ENCODE measurements at places on chromosomes 2 and 18.

- no peak for DNase-seq
Observed at GRCh38 chr2:1730015-1730927, 14.0 kb downstream of the PXDN start.

DNA sequence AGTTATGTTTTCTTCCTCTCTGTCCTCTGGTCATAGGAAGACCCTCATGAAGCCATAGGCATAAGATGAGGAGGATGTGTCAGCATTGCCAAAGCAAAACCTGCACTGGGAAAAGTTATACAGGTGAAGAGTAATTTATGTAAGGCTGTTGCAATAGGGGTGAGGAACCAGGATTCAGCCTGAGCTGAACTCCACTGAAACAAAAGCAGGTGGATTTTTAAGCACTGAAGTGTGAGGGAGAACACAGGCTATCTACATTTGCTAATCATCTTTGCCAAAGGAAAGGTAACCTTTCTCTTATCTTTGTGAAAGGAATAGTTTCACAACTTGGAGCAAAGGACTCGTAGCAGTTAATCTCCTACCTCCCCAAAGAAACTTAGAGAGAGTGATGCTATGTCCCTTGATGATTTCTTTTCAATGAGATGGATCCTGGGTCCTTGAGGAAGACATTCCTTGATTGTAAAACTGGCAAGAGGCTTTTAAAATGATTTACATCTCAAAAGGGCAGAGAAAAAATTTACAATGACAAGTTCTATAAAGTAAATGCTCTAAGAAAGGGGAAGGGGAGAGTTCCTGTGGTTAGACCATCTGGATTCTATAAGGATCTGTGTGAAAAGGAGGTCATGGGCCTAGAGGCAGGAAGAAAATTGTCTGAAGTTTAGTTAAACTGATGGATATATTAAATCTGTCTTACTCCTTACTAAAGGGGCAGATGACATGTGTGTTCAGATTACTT, 385.4 kb upstream of the CDH7 start:
- no peak for DNase-seq

- peak; percentile 30 for DNase-seq
Observed at GRCh38 chr2:241064008-241064801, 37.9 kb downstream of the MTERF4 start.

GRCh38 chr2:163345795-163346573, 389.8 kb downstream of the FIGN start:
- DNase-seq, result no peak

- DNase-seq, result no peak
Observed at GRCh38 chr2:105188343-105188742, 53.2 kb upstream of the GPR45 start.

- DNase-seq, result no peak
Observed at GRCh38 chr2:45130736-45131135, 121.5 kb upstream of the SIX2 start.

DNA sequence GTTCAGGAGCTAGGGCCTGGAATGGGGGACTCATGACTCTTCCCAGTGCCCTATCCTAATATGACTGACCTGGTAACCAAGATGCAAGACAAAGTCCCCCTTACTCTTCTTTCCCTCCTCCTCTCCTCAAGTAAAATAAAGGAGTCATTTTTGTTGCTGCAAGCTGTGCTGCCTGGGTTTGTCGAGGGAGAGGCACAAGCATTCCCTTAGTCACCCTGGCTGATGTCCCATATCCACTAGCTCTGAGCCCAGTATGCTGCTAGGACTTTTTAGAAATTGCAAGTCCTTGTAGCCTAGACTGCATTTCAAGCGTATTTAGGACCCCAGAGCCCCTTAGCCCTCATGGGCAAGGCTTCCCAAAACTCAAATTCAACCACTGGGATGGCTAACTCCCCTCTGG, 338.5 kb upstream of the SETBP1 start:
- DNase-seq, result no peak

- DNase-seq, result no peak
Observed at GRCh38 chr2:27507293-27507692, 10.7 kb downstream of the GCKR start.

GRCh38 chr2:220504938-220505503, 877.6 kb downstream of the SLC4A3 start:
- no peak for DNase-seq

GRCh38 chr2:80019571-80020460, 284.7 kb downstream of the LRRTM1 start:
- DNase-seq, result no peak

DNA sequence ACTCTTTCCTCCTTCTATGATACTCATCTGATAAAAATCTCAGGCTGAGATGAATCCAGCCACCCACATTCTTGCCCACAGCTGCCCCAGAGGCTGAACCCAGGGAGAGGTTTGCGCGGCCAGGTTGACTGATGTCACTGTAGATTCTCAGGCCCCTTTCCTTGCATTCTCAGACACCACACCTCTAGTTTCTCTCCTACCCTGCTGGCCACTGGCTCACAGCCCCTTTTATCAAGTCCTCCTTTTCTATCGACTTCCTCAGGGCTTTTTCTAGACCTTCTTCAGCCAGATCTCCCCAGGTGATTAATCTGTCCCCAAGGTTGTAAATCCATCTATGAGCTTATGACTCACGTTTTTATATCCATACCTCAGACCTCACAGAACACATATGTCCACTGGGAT, 99.8 kb downstream of the TACR1 start:
- no peak for DNase-seq

- no peak for DNase-seq
Observed at GRCh38 chr18:58682429-58683069, 11.3 kb downstream of the MALT1 start.

- DNase-seq, result no peak
Observed at GRCh38 chr2:218002143-218002844, 501 bp downstream of the TNS1 start.

- DNase-seq, result no peak
Observed at GRCh38 chr2:197073701-197074433, 147.4 kb upstream of the PGAP1 start.

GRCh38 chr2:31003749-31004148, 134.5 kb downstream of the GALNT14 start:
- DNase-seq, result no peak

DNA sequence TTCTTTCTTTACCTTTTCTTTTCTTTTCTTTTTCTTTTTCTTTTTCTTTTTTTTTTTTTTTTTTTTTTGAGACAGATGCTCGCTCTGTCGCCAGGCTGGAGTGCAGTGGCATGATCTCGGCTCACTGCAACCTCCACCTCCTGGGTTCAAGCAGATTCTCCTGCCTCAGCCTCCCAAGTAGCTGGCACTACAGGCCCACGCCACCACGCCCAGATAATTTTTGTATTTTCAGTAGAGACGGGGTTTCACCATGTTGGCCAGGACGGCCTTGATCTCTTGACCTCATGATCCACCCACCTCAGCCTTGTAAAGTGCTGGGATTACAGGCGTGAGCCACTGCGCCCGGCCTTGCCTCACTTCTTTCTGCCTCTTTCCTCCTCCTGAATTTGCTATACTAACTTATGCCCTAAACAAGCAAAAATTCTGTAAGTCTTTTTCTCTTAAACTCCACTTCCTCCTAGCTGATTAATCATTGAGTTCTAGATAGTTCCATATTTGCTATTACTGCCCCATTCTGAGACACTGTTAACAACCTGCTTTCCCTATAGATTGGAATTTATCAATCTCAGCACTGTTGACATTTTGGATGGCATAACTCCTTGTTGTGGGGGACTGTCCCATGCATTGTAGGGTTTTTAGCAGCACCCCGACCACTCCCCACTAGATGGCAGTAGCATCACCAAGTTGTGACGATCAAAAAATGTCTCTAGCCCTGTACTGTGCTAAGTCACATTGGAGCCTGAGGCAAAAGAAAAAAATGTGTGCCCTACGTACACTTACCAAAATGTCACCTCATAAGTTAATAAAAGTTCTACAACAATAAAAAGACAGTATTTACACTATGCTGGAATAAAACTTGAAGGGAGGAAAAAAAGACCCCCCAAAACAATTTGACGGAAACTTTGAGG, 16.4 kb upstream of the THADA start:
- peak; percentile 71 for DNase-seq

DNA sequence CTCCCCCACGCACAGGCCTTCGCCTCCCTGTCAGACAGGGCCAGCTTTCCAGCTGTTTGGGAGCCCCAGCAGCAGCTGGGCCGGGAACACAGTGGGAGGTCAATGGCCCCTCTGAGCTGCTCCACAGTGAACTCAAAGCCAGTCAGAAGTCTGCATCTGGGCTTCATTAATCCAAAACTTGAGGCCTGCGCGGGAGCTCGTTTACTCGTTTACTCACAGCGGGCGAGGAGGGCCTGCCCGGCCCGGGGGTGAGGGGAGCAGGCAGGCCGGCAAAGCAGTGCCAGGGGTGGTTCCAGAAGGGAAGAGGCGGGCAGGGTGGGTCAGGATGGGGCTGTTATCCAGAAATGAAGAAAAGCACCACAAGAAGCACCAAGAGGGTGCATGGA, 36.8 kb upstream of the SEMA4C start:
- DNase-seq, result no peak

GRCh38 chr2:186976329-186976728, 127.4 kb upstream of the ZSWIM2 start:
- DNase-seq, result no peak

- no peak for DNase-seq
Observed at GRCh38 chr2:171018522-171018921, 89.5 kb downstream of the GORASP2 start.

GRCh38 chr2:101038455-101039255, 36.6 kb downstream of the RPL31 start:
- DNase-seq, result no peak

GRCh38 chr2:226802573-226802972, 3.0 kb upstream of the IRS1 start:
- no peak for DNase-seq
